Sigmoid colon (tissue), 7 donors: ENCODE measurements at places on chromosomes 6 and 20. TPM values are rescaled to one million over a fixed set of nuclear protein-coding genes. Genes with fewer than 3 reads are reported as not detected.

Gene UBE2C
- not detected for total RNA-seq

DNA sequence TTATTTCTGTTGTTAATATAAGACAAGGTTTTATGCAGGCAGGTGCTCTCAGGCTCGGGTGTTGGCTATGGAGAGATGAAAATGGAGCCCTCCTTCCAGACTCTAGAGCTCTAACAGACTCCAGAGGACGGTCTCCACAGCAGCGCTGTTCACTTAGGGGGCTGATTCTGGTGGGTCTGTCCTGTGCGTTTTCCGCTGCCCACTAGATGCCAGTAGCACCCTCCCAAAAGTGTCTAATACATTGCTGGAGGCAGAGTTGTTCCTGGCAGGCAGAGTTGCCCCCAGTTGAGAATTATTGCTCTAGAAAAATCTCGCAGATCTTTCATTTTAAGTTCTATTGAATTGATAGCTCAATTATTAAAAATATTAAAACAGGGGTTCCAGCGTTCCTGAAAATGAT lies 109.9 kb downstream of the MAP3K4 start:
- H3K4me3 ChIP-seq, result no peak overlapping the region
- H3K36me3 ChIP-seq, result peaks cover 16% of the 10 kb centered on the region

Gene RAB44
- total RNA-seq, result not detected

DNA sequence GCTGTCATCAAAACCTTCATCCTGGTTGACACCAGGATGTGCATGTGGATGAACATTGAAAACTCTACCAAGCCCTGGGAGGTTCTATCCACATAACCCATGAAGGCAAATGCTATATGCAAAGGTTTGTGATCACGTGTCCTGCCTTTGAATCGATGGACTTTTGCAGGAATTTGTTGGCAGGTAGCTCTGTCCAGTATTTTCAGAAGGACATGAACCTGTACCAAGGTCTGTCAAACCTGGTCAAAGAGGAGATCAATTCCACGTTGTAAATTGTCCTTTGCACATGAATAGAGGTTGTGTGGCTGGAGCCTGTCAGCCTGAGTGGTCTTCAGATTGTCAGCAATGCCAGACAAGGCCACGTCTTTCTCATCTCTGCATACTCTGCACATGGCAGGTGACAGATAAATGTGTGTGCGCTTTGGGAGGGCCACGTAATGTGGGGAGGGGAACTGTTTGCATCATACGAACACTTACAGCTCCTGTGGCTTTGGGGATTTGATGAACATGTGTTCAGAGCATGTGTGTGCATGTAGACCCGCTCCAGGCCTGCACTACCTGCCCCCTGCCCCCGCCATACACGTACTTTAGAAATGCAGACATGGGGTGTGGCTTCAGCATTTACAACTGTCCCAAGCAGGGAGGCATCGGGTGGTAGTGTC lies 169.1 kb downstream of the ERMARD start:
- no peak overlapping the region for H3K27ac ChIP-seq
- H3K4me1 ChIP-seq, result no peaks in the 10 kb centered on the region
- no peaks in the 10 kb centered on the region for H3K27me3 ChIP-seq
- no peak overlapping the region for H3K4me3 ChIP-seq
- no peaks in the 10 kb centered on the region for H3K36me3 ChIP-seq

Gene ELOVL5
- total RNA-seq, result 73.8 TPM

GRCh38 chr6:149636124-149636523 lies 12.4 kb downstream of the KATNA1 start:
- no peak for DNase-seq
- H3K4me3 ChIP-seq, result no peak overlapping the region
- H3K36me3 ChIP-seq, result no peaks in the 10 kb centered on the region
- no peak overlapping the region for H3K27ac ChIP-seq
- no peaks in the 10 kb centered on the region for H3K27me3 ChIP-seq

DNA sequence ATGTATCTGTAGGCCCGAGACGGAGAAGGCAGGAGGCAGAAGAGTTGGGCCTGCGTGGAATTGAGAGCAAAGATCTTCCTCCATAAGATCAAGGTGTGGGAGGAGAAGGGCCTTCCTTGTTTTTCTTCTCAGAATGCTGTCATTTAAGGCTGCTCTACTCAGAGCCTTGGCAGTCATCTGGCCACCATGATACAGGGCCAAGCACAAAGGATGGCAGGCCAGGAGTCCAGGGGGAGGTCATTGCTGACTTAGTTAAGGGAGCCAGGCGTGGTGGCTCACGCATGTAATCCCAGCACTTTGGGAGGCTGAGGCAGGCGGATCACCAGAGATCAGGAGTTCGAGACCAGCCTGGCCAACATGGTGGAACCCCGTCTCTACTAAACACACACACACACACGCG lies 137.1 kb downstream of the BMP7 start:
- no peaks in the 10 kb centered on the region for H3K27me3 ChIP-seq
- no peaks in the 10 kb centered on the region for H3K4me1 ChIP-seq
- no peak overlapping the region for H3K4me3 ChIP-seq
- no peak for DNase-seq
- no peak overlapping the region for H3K27ac ChIP-seq
